ENCODE measurements at places on chromosomes 5 and 9. TPM values are rescaled to one million over a fixed set of nuclear protein-coding genes. Genes with fewer than 3 reads are reported as not detected.

Gene IL3
- polyA plus RNA-seq, result not detected

Gene ESM1
- polyA plus RNA-seq, result 9.9 TPM

Gene CMBL
- 22.0 TPM for polyA plus RNA-seq

Gene SH3TC2
- 1.4 TPM for polyA plus RNA-seq

Gene MRPL36
- 32.5 TPM for polyA plus RNA-seq

Gene SV2C
- polyA plus RNA-seq, result 0.26 TPM

Gene NMUR2
- 0.54 TPM for polyA plus RNA-seq

Gene HAPLN1
- polyA plus RNA-seq, result 2.4 TPM

Gene TMEM252
- 1.9 TPM for polyA plus RNA-seq

Gene SLC34A1
- not detected for polyA plus RNA-seq

Gene PRKACG
- polyA plus RNA-seq, result not detected

Gene FKTN
- 27.4 TPM for polyA plus RNA-seq

Gene CDH12
- 5.8 TPM for polyA plus RNA-seq

Gene IL33
- polyA plus RNA-seq, result 163 TPM

Gene AMBP
- 2.8 TPM for polyA plus RNA-seq

Gene MYORG
- 3.8 TPM for polyA plus RNA-seq

Gene NXNL2
- polyA plus RNA-seq, result 0.63 TPM

Gene PIGO
- polyA plus RNA-seq, result 20.2 TPM

Gene PCDHGA8
- polyA plus RNA-seq, result 0.50 TPM

Gene IFNA21
- polyA plus RNA-seq, result not detected

Gene VCAN
- polyA plus RNA-seq, result 371 TPM

Gene SPOUT1
- 35.3 TPM for polyA plus RNA-seq

Gene TAS2R1
- 0.10 TPM for polyA plus RNA-seq

Gene PCDHGB4
- 3.4 TPM for polyA plus RNA-seq

Gene IL31RA
- 0.35 TPM for polyA plus RNA-seq

Gene C9orf50
- 0.54 TPM for polyA plus RNA-seq

Gene SLC25A46
- 34.1 TPM for polyA plus RNA-seq

Data from right lung (tissue), 10 donors.